Neural progenitor cell (in vitro differentiated cells): ENCODE measurements at places on chromosomes 11 and 22. TPM values are rescaled to one million over a fixed set of nuclear protein-coding genes. Genes with fewer than 3 reads are reported as not detected.

DNA sequence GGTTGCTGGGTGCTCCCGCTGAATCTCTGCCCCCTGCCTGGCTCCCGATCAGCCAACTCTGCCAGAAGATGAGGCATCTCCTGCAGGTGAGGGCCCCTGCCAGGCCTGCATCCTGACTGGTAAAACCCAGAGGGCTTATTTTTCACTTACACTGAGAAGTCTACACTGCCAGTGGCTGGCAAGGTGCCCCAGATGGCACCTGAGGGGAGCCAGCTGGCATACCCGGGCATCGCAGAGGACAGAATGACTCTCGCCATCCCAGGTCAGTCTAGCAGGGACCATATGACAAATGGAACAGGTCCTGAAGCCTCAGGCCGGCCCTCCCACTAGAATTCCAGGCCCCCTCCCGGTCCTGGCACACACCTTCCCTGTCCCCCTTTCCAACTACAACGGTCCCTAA, 30.9 kb downstream of the MACROD1 start:
- DNase-seq: no peak

- no peak for DNase-seq
Measured at GRCh38 chr22:23769321-23769965, 1.7 kb upstream of the CHCHD10 start.

The SLC22A12 gene
- not detected in 2 replicates for total RNA-seq

DNA sequence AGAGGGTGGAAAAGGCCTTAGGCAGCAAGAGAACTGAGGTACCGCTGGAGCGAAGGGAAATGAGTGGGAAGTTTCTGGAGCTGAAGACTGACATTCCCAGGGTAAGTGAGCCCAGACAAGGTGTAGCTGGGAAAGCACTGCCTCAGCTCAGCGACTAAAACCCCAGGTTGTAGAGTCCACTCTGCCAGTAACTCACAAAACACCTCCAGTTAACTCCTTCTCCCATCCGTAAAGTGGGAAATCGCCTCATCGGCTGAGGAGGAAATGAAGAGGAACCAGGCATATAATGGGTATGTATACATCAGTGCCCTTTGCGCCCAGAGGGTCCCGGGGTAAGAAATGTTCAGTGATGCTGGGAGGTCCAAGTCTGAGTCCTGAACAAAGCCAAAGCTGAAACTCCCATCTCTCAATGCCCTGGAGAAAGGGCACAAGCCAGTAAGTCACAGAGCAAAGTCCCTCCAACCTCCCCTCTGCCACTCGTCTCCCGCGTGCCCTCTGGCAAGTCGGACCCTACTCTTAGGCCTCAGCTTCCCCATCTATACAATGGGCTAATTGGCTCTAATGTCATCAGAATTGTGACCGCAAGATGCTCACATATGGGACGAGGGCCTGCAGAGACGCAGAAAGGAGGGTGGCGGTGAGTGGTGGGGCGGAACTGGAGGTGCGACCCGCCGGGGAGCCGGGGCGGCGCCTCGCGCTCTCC, 588 bp downstream of the VPS37C start:
- no peak for DNase-seq

DNA sequence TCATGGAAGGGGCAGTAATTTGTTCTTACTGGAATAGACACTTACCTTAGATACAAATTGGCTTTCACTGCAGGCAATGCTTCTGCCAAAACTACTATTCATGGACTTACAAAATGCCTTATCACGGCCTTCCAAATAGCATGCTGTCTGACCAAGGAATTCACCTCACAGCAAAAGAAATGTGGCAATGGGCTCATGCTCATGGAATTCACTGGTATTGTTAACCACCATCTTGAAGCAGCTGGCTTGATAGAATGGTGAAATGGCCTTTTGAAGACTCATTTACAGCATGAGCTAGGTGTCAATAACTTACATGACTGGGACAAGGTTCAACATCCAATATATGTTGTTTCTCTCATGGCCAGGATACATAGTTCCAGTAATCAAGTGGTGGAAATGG, 21.9 kb downstream of the OR5B21 start:
- no peak for DNase-seq

GRCh38 chr11:23932485-23932898, 564.4 kb upstream of the LUZP2 start:
- no peak for DNase-seq
